Cardiac septum (tissue), 1 donor: ENCODE measurements at places on chromosomes 5 and 9. TPM values are rescaled to one million over a fixed set of nuclear protein-coding genes. Genes with fewer than 3 reads are reported as not detected.

FAM151B gene
- total RNA-seq: 2.1 TPM

ANKRD33B gene
- 15.2 TPM for total RNA-seq

GRCh38 chr5:156431956-156432829 lies 105.2 kb downstream of the SGCD start:
- no peak for DNase-seq

DNA sequence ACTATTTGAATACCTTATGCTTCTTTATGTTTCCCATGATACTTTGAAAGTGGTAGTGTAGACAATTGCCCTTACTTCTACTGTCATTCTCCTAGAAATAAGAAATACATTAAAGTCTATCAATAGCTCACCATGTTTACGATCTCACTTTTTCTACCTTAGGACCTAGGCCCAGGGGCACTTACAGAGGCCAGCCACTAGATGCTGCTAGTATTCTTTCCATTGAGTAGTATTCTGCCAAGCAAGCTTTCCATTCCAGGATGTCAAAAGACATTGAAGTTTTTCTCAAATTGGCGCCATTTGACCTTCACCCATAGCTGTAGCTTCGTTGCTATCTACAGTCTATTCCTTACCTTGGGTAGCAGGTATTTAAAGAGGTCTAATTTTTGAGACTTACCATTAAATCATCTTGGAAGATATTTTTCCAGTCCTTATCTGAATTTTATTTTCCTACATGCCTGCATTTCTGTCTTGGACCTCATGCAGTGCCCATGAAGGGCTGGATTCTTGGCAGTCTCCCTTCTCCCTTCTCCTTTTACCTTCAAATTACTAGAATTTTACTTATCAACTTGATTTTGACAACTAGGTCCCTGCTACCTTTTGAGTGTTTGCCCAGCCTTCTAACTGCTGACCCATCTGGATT lies 246.0 kb upstream of the NUDT12 start:
- DNase-seq: no peak

- no peak for DNase-seq
These were observed 7.2 kb downstream of the MACROH2A1 start for GRCh38 chr5:135391869-135392255.

DNA sequence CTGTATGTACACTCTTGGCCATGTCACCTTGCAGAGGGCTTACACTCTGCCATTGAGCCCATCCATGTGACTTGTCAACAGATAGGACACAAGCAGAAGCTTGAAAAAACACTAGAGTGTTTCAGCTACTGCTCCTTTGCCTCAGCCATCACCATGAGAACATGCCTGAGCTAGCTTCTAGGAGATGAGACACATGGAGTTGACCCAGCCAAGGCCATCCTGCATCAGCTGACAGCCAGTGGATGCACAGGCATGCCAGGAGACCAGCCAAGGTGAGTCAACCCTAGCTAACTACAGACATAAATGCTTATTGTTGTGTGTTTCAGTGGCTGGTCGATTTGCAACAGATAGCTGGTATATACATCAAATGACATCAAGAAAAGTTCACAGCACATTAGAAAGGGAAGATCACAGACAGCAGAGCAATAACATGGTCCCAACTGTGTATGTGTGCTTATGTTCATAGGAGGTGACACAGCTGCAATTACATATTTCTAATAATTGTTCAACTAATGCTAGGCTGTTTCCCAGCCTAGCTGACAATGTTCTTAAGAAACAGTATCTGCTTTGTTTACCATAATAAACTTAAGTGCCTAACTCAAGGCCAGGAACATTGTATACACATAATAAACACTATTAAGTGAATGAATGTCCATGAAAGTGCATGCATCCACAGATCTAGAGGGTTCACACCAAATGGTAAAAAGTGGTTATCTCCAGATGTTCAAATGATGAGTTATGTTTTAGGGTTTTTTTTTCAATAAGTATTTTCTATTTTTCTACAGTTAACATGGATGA lies 105.7 kb downstream of the SPOCK1 start:
- no peak for DNase-seq

DNA sequence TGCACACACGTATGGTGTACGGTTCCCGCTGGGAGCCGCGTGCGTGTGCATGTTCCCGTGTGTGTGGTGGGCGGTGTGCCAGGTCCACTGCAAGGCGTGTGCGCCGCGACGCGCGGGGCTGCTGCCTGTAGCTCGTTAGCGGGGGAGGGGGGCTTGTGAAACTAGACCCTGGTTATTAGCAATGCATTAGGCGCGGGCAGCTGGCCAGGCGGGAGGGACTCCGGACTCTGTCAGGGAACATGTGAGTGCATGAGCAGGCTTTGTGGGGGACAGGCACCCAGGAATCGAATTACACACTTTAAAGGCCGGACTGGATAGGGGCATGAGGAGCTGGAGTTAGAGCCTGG lies 32.2 kb upstream of the ENHO start:
- peak; percentile 73 for DNase-seq

- DNase-seq: no peak
These were observed 477.8 kb downstream of the CTNND2 start for GRCh38 chr5:11426442-11426841.

DNA sequence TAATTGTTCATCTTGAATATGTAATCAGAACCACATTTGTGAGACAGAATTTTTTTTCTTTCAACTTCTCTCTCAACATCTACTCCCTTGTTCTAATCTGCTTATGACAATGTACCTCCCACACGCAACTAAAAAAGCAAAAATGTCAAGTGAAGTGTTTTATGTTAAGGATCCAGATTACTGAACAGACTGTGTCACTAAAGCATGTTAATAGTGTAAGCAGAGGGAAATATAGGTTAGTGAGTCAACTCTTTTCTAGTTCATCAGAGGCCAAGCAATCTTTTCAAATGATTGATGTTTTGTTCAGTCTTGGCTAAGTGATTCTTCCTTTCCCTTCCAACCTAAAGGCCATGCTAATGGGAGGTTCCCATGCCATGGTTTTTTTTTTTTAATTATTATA lies 34.7 kb upstream of the IDNK start:
- DNase-seq: no peak

DNA sequence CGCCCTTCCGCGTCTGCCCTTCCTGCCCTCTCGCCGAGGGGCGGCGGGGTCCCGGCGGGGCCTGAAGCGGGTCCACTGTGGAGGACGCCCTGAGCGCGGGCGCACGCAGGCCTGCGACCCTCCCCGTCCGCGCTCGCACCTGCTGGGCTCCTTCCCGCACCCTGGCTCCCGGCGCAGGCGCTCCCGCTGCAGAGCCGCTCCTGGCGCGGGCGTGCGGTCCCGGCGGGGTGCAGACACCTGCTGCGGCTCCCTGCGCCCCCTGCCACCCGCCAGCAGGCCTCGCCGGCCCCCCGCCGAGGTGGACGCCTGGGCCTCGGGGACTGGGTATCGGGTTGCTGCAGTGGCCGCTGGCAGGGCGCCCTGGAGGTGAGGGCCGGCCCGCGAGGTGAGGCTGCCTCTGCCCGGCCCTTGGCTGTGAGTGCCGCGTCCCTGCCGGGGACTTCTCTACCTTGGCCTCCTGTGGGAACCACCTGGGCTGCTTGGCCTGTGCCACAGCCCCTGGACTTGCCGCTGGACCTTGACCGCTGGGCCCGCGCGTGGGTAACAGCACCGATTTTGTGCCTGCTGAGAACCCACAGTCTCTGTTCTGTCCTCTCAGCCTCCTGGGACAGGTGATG lies 627 bp downstream of the ARRDC1 start:
- DNase-seq: no peak

GRCh38 chr5:63774939-63775338 lies 187.3 kb downstream of the HTR1A start:
- no peak for DNase-seq

GFM2 gene
- 45.2 TPM for total RNA-seq

GRCh38 chr5:173062141-173062540 lies 6.0 kb downstream of the CREBRF start:
- DNase-seq: no peak

DNA sequence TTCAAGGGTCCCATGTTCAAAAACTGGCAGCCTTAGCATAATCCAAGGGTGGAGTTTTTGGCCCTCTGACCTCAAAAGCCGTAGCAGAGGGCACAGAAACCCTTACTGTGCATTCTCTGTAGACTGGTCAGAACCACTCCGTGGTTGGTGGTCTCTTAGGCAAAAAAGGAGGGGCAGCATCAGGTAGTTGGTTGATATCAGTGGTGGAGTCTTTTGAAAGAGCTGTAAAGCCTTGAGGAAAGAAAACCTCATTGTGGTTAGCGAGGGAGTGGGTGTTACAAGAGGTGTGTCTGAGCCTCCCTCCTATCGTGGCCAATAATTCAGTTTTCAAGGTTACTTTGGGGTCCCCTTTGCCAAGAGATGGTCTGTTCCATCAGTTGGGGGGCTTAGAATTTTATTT lies 40.9 kb downstream of the ARHGEF28 start:
- DNase-seq: no peak

GRCh38 chr5:23411994-23412393 lies 95.4 kb upstream of the PRDM9 start:
- DNase-seq: no peak

GNA14 gene
- 2.7 TPM for total RNA-seq

DNA sequence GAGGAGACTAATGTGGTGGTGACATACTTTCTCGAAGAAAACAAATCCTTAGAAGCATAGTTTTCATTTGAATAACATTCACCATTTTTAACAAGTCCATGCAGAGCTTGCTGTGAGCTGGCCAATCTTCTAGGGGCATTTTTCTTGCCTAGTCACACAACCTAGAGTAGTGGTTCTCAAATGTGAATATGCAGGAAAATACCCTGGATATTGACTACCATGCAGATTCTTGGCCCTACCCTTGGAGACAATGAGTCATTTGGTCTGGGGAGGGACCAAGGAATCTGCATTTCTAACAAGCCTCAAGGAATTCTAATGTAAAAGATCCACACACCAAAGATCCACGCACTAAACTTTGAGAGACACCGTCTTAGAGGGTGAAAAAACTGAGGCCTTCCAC lies 23.5 kb downstream of the GDNF start:
- no peak for DNase-seq

DNA sequence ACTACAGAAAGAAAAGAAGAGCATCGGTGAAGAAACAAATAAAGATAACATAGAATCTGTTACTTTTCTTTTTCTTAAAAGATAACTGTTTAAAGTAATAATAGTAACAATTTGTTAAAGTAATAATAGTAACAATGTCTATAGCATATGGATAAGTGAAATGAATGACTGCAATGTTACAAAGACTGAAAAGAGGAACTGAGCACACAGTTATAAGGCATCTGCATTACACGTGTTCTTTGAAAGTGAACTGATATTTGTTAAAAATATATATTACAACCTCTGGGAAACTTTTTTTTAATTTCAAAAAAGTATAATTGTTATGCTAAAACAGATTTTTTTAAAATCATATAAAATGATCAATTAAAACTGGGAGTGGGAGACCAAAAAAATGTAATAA lies 88.4 kb upstream of the FST start:
- DNase-seq: no peak

DNA sequence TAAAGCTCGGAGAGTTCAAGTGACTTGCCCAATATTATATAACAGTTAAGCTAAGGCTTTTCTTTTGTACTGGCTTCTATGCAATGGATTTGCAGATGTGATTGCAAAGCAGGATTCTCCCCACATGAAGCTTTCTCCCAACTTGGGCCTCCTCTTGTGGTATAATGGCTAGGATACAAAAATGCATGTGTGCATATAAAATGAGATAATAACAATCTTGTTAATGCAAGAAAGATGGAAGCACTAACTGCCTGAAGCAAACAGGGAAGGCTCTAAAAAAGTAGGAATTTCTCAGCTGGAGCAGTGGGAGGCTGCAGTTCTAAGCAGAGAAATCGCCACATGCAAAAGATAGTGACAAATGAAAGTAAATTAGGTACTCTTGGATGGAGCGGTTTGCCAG lies 444.2 kb upstream of the RIOK2 start:
- DNase-seq: no peak

DNA sequence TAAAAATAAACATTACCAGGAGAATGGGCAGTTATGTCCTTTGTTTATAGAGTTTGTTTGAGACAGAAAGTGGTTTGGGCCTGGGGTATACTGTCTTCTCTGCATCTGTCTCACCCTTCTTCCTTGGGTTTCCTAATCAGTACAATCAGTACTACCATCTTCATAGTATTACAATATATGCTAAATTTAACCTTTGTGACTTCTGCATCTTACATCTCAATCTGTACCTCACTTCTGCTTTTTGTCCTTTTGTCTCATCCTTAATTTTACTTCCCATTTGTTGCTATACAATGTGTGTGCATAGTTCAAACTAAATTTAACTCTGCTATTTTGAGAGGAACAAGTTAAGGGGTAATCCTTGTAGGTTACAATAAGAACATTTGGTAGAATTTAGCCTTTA lies 19.6 kb downstream of the FBXO38 start:
- no peak for DNase-seq

GRCh38 chr9:94785215-94786169 lies 59.0 kb downstream of the AOPEP start:
- DNase-seq: no peak

GRCh38 chr9:85647571-85647970 lies 94.2 kb downstream of the AGTPBP1 start:
- no peak for DNase-seq

- DNase-seq: no peak
These were observed 85.0 kb upstream of the SSBP2 start for GRCh38 chr5:81835814-81836367.

GRCh38 chr9:69279084-69279731 lies 45.8 kb upstream of the ENTREP1 start:
- no peak for DNase-seq

C9orf50 gene
- 0.22 TPM for total RNA-seq

DNA sequence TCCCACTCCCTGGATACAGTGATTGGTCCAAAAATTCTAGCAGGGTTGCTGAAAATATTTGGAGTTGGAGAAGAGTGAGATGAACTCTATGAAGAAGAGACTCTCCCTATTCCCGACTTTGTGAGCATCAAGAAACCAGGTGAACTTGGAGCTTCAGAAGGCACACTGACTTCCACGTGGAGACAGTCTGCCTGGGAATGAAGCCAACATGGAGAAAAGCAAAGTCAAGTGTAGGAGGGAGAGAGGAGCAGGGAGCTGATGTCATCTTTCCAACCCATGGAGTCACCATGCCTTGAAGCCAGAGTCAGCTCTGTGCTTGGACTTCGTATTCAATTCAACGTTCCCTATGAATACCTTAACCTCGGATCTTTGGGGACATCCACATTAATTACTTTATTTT lies 125.1 kb downstream of the NPR3 start:
- DNase-seq: no peak

SLCO4C1 gene
- total RNA-seq: 0.19 TPM

OTULINL gene
- total RNA-seq: 1.8 TPM

TRPM6 gene
- total RNA-seq: 0.32 TPM

NR5A1 gene
- not detected for total RNA-seq

DNA sequence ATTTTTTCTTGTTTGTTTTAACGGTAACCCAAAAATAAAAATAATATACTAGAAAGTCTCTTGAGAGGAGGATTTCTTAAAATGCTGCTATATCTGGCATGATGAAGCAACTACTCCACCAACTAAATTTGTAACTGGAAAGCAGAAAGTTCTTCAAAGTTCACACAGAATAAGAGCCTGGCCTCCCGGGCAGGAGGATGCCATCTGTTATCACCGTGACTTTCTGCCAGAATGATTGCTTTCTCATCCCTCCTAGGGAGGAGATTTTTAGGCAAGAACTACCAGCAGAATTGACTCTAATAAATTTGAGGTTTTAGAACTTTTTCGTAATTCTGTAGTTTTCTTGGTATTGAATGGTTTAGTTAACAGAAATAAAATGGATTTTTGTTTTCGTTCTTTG lies 464.6 kb upstream of the ACTBL2 start:
- DNase-seq: no peak

GRCh38 chr9:135991771-135992170 lies 30.6 kb upstream of the UBAC1 start:
- DNase-seq: no peak

KIF2A gene
- 13.4 TPM for total RNA-seq

- no peak for DNase-seq
These were observed 84.6 kb downstream of the GAPVD1 start for GRCh38 chr9:125346080-125346732.

PRDM9 gene
- not detected for total RNA-seq

IL17B gene
- total RNA-seq: not detected

CNTFR gene
- total RNA-seq: 1.1 TPM
